CD8-positive, alpha-beta memory T cell (primary cell): ENCODE measurements at places on chromosomes 4 and X. TPM values are rescaled to one million over a fixed set of nuclear protein-coding genes. Genes with fewer than 3 reads are reported as not detected.
A peak's percentile ranks its signal among the peaks of the same experiment; 100 is the strongest.

The FGD1 gene
- 0.07 TPM for total RNA-seq

The FREM3 gene
- not detected for total RNA-seq

The F11 gene
- not detected for total RNA-seq

The ASB9 gene
- 0.18 TPM for total RNA-seq

The SOX3 gene
- total RNA-seq = not detected

The PPEF1 gene
- not detected for total RNA-seq

The BMPR1B gene
- not detected for total RNA-seq

The SLC25A53 gene
- total RNA-seq = 8.5 TPM

The GPRASP3 gene
- total RNA-seq = 3.0 TPM

The MAP7D3 gene
- total RNA-seq = 19.0 TPM

DNA sequence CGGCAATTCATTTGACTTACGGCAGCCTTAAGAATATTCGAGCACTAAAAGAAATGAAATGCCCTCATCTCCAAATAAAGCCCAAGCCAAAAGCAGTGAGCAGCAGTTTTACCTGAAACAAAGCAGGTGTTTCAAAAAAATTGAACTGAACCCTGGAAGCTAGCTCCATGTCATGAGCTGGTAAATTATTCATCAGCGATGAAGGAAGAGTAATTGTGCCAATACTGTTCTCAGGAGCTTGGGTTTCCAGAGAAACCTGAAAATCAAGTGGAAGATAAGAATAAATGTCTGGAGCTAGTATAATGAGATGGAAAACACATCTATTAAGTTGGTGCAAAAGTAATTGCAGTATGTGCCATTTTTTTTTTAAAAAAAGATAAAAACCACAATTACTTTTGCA, 24.0 kb upstream of the PHKA2 start:
- H3K36me3 ChIP-seq = no peaks in the 10 kb centered on the region
- H3K27ac ChIP-seq = no peak overlapping the region
- H3K4me3 ChIP-seq = no peak overlapping the region
- DNase-seq = no peak
- H3K27me3 ChIP-seq = no peaks in the 10 kb centered on the region
- H3K4me1 ChIP-seq = no peaks in the 10 kb centered on the region

DNA sequence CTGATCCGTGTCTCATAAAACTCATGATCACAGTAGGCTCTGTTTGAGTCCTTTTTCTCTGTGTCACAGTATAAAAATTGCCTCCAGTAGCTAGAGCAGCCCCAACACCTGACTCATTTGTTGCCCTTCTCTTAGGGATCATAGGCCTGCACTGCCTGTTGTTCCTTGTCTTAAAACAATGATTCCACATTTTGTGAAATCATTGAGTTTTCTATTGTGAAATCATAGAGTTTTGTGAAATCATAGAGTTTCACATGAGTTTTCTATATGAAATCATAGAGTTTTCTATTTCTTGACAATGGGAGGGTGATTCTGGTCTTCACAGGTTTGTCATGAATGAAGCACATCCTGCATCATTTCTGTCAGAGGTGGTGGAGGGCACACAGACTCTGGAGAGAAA, 239.9 kb downstream of the GASK1B start:
- no peak for DNase-seq
- no peaks in the 10 kb centered on the region for H3K4me1 ChIP-seq
- H3K27ac ChIP-seq = no peak overlapping the region
- H3K27me3 ChIP-seq = no peaks in the 10 kb centered on the region
- no peak overlapping the region for H3K4me3 ChIP-seq

GRCh38 chr4:129545599-129546278, 449.8 kb downstream of the C4orf33 start:
- H3K4me1 ChIP-seq = no peaks in the 10 kb centered on the region
- H3K4me3 ChIP-seq = no peak overlapping the region
- no peaks in the 10 kb centered on the region for H3K27me3 ChIP-seq
- DNase-seq = no peak
- H3K27ac ChIP-seq = no peak overlapping the region

DNA sequence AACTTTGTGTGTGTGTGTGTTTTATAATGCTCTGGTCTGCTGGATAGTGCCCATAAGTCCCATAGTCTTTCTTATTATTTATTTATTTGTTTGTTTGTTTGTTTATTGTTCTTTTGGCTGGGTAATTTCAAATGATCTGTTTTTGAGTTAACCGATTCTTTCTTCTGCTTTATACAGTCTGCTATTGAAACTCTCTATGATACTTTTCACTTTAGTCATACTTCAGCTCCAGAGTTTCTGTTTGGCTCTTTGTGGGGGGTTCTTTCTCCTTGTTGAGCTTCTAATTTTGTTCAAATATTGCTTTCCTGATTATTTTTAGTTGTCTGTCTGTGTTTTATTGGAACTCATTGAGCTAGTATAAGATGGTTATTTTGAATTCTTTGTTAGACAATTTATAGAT, 10.0 kb downstream of the CXCL3 start:
- DNase-seq = no peak
- no peaks in the 10 kb centered on the region for H3K27me3 ChIP-seq
- no peak overlapping the region for H3K27ac ChIP-seq
- no peak overlapping the region for H3K4me3 ChIP-seq
- no peaks in the 10 kb centered on the region for H3K4me1 ChIP-seq

DNA sequence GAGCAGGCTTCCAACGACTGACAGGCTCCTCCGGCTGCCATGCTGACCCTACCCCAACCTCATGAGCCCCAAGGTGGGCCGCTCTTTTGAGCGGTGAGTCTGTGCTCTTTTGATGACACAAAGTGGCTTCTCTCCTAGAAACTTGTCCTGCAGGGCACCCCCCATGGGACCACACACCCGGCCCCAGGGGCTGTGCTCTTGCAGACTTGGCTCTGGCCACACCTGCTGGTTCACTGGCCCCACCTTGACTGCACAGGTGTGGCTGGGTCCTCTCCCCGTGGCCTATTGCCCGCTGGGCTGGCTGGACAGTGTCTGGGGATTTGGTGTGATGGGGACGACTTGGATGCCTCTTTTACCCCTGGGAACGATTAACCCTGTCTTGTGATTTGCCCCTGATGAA, 1.5 kb upstream of the CPZ start:
- H3K27ac ChIP-seq = no peak overlapping the region
- DNase-seq = no peak
- no peak overlapping the region for H3K4me3 ChIP-seq
- no peaks in the 10 kb centered on the region for H3K27me3 ChIP-seq
- no peaks in the 10 kb centered on the region for H3K4me1 ChIP-seq

- peak overlapping the region; percentile 44 for H3K4me3 ChIP-seq
- H3K27ac ChIP-seq = peak overlapping the region; percentile 29
- peaks cover 30% of the 10 kb centered on the region for H3K4me1 ChIP-seq
- H3K27me3 ChIP-seq = no peaks in the 10 kb centered on the region
- no peaks in the 10 kb centered on the region for H3K36me3 ChIP-seq
- no peak for DNase-seq
Observed at GRCh38 chrX:148381603-148382002, 118.8 kb upstream of the AFF2 start.

DNA sequence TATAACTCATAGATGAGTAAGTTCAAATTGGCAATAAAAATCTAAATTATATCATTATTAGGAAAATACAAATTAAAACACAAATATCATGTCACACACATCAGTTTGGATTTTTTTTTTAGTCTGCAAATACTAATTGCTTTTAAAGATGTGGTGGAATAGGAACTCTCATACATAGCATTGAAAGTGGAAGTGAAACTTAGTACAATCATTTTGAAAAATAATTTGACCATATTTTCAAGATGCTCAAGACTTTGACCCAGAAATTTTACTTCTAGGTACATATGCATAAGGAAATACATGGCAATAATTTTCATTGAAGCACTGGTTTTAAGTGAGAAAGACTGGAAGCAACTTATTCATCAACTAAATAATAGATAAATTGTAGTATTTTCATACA, 147.5 kb upstream of the SMIM31 start:
- no peak for DNase-seq
- H3K4me1 ChIP-seq = no peaks in the 10 kb centered on the region
- H3K36me3 ChIP-seq = no peaks in the 10 kb centered on the region
- no peak overlapping the region for H3K27ac ChIP-seq
- no peak overlapping the region for H3K4me3 ChIP-seq

DNA sequence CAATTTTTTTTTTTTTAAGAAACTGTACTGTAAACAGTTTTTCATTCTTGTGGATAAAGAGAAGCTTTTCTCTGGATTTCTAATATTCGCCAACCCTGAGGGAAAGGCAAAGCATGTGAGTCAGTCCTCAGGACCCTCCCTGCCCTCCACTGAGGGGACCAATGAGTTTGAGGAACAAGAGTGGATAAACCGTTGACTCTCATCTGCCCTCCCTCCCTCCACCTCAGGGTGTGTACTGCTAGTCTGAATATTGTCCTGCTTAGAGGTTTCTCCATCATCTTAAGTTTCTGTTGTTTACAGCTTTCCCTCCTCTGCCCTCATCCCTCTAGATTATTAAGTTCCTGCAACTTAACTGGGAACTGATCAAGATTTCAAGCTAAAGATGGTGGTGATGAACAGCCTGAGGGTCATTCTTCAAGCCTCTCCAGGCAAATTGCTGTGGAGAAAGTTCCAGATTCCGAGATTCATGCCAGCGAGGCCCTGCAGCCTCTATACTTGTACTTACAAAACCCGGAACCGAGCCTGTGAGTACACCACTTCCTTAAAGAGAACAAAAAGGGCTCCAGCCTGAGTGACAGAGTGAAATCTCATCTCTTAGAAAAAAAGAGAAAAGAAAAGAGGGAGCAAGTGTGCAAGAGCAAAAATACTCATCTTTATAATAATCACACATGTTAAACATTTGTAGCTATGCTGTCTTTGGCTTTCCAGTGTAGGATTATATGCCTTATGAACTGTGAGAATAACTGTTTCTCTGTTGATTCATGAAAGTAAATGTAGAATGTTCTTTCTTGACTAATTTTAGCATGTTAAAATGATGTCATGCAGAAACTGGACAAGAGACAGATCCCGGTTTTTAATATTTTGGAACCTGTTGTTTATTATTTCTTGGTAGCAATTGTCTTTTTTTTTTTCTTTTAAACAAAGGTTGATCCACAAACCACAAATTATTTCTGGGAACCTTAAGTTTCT, 11.9 kb downstream of the CA5B start:
- H3K4me3 ChIP-seq = peak overlapping the region; percentile 19
- H3K27ac ChIP-seq = peak overlapping the region; percentile 99
- no peaks in the 10 kb centered on the region for H3K36me3 ChIP-seq
- no peak for DNase-seq
- peaks cover 57% of the 10 kb centered on the region for H3K4me1 ChIP-seq

GRCh38 chr4:185396724-185397385, at the start of gene ANKRD37:
TSS of gene ANKRD37 (plus strand) at chr4:185396841. CDS start at chr4:185396924, 83 bp downstream.
- no peaks in the 10 kb centered on the region for H3K27me3 ChIP-seq
- H3K4me3 ChIP-seq = peak within 1 kb of the TSS; percentile 75
- DNase-seq = no peak
- H3K36me3 ChIP-seq = peaks cover 10% of the 10 kb centered on the region
- peaks cover 16% of the 10 kb centered on the region for H3K4me1 ChIP-seq
- peak within 1 kb of the TSS; percentile 98 for H3K27ac ChIP-seq

DNA sequence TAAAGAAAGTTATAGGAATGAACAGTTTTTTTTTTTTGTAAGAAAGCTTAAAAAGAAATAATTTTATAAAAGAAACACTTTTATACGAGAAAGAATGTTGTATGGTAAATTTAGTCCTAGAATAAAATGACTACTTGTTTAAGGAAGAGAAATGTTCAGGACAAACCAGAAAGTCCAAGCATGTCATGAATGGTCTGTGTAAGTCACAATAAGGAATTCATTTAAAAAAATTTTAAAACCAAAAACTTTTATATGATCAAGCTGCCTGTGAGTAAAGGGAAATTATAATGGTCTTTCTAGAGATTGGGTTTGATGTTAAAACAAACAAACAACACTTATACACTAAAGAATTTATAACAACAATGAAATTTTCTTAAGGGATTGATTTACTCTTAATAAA, 858.9 kb upstream of the PCDH7 start:
- H3K27me3 ChIP-seq = no peaks in the 10 kb centered on the region
- no peaks in the 10 kb centered on the region for H3K4me1 ChIP-seq
- H3K4me3 ChIP-seq = no peak overlapping the region

- H3K27ac ChIP-seq = no peak overlapping the region
- H3K4me3 ChIP-seq = no peak overlapping the region
- H3K4me1 ChIP-seq = peaks cover 5% of the 10 kb centered on the region
- no peaks in the 10 kb centered on the region for H3K27me3 ChIP-seq
Observed at GRCh38 chr4:183264614-183265013, 55.5 kb downstream of the CLDN22 start.

- no peaks in the 10 kb centered on the region for H3K27me3 ChIP-seq
- peak; percentile 32 for DNase-seq
- H3K27ac ChIP-seq = peak overlapping the region; percentile 98
- H3K4me1 ChIP-seq = peaks cover 24% of the 10 kb centered on the region
Observed at GRCh38 chr4:118279328-118279727, 73.5 kb downstream of the PRSS12 start.

- no peak for DNase-seq
- no peak overlapping the region for H3K4me3 ChIP-seq
- no peaks in the 10 kb centered on the region for H3K27me3 ChIP-seq
- H3K27ac ChIP-seq = no peak overlapping the region
Observed at GRCh38 chr4:71907782-71908181, 123.9 kb upstream of the GC start.

DNA sequence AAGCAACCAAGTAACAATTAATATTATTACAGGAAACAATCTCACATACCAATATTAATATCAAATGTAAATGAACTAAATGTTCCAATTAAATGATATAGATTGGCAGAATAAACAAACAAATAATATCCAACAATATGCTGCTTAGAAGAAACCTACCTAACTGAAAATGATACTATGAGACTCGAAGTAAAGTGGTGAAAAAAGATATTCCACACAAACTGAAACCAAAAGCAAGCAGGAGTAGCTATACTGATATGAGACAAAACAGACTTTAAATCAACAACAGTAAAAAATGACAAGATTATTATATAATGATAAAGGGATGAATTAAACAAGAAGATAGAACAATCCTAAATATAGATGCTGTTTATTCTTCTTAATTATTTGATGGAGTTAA, 140.1 kb downstream of the SPANXN4 start:
- no peaks in the 10 kb centered on the region for H3K4me1 ChIP-seq
- no peaks in the 10 kb centered on the region for H3K27me3 ChIP-seq
- H3K36me3 ChIP-seq = no peaks in the 10 kb centered on the region
- no peak for DNase-seq
- H3K27ac ChIP-seq = no peak overlapping the region

DNA sequence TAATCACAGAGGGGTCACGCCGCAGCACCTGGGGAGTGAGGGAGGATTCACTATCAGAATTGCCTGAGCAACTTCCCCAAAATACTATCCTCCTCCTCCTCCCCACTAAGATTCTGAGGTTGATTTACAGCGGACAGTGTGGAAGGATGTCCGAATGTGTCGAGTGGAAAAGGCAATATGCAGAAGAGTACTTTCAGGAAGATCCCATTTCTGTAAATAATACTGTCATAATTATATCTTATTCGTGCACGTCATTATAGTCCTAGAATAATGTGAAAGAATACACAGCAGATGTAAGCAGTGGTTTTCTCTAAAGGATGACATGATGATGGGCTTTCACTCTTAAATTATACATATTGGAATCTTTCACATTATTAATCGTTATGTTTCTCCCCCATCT, 149.8 kb upstream of the NOCT start:
- H3K27ac ChIP-seq = no peak overlapping the region
- H3K4me3 ChIP-seq = no peak overlapping the region
- no peaks in the 10 kb centered on the region for H3K27me3 ChIP-seq
- no peak for DNase-seq
- no peaks in the 10 kb centered on the region for H3K36me3 ChIP-seq
